Left renal cortex interstitium (tissue), 4 donors: ENCODE measurements at places on chromosomes 13 and 19. TPM values are rescaled to one million over a fixed set of nuclear protein-coding genes. Genes with fewer than 3 reads are reported as not detected.

ZNF417 gene
- 35.1 TPM for polyA plus RNA-seq

TUBB4A gene
- polyA plus RNA-seq, result 25.4 TPM

CEACAM1 gene
- polyA plus RNA-seq, result 10.0 TPM

RSPH6A gene
- polyA plus RNA-seq, result not detected

- no peak for DNase-seq
These were observed 7.7 kb upstream of the ZNF611 start for GRCh38 chr19:52742516-52742915.

GRCh38 chr13:68234274-68234673 is 1004.1 kb upstream of the PCDH9 start:
- no peak for DNase-seq

DNA sequence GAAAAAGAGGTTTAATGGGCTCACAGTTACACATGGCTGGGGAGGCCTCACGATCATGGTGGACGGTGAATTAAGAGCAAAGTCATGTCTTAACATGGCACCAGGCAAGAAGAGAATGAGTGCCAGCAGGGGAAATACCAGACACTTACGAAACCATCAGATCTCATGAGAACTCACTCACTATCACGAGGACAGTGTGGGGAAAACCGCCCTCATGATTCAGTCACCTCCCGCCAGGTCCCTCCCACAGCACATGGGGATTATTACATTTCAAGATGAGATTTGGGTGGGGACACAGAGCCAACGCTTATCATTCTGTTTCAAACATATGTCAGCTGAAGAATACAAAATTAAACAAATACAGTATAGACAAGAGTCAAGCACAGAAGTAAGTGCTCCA is 165.1 kb downstream of the PCCA start:
- DNase-seq, result no peak

DNA sequence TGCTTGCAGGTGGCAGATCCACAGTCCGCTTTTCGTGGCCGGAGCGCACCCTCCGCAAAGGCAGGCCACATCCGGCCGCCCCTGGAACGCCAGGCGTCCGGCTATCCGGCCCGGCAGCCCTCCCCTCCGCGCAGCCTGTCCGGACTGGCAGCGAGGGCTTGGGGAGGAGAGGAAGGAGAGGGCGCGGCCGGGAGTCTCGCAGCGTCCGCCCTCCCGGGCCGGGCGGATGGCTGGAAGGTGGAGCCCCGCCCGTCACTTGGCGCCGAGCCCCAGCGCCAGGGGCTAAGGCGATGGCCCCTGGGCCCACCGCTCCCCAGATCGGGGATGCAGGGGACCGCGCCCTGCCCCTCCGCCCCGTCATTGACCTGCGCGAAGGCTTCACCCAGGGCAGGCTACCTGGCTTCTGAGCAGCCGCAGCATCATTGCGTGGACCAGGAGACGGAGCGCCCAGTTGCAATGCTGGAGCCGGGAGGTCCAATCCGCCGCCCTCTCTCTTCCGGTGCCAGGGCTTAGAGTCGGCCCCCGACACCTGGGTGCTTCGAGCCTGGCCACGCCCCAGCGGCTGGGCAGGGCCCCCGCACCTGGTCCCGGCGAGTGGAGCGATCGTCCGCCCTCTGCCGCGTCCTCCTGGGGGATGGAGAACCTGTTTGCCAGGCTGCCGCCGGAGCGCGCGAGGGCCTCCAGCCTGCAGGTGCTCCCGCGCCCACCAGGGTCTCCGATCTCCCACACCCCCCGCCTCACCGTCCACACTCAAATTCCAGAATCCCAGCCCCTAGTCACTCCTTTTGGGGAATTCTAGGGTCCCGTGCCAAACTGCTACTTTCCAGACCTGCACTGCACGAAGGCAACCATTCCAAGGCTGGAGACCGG is at the start of gene FUT1:
Gene FUT1 (minus strand): TSS at position 146 of the 870 bp plus-strand sequence. CDS start 1,360 bp downstream, outside the sequence.
- DNase-seq, result no peak

DNA sequence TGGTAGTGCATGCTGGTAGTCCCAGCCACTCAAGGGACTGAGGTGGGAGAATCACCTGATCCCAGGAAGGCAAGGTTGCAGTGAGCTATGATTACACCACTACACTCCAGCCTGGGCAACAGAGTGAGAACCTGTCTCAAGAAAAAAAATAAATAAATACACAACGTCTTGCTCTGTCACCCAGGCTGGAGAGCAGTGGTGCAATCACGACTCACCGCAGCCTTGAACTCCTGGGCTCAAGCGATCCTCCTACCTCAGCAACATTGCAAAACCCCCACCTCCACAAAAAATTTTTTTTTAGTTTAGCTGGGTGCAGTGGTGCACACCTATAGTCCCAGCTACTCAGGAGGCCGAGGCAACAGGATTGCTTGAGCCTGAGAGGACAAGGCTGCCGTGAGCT is 8.8 kb downstream of the TPM4 start:
- no peak for DNase-seq

- no peak for DNase-seq
These were observed 16.3 kb downstream of the PIAS4 start for GRCh38 chr19:4023600-4024398.

DNA sequence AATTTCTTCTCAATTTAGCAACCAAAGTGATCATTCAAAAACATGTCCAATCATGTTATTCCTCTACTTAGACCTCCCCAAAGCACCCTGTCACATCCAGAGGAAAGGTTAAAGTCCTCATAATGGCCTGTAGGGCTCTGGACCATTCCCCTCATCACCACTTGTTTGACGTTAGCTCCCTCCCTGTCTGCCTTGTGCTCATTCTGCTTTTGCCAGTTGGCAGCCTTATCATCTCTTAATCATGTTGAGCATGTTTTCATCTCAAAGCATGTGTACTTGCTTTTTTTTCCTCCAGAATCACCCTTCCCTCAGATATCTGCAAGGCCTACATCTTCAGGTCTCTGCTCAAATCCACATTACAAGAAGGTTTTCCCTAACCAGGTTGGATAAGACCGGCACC is 25.9 kb downstream of the UBAC2 start:
- no peak for DNase-seq
